ENCODE measurements at places on chromosomes 16 and 17. TPM values are rescaled to one million over a fixed set of nuclear protein-coding genes. Genes with fewer than 3 reads are reported as not detected.

- DNase-seq, result no peak
Measured at GRCh38 chr17:45077643-45078042, 16.5 kb downstream of the NMT1 start.

The ZNF18 gene
- 8.0 TPM for total RNA-seq

The PRDM7 gene
- total RNA-seq, result not detected

DNA sequence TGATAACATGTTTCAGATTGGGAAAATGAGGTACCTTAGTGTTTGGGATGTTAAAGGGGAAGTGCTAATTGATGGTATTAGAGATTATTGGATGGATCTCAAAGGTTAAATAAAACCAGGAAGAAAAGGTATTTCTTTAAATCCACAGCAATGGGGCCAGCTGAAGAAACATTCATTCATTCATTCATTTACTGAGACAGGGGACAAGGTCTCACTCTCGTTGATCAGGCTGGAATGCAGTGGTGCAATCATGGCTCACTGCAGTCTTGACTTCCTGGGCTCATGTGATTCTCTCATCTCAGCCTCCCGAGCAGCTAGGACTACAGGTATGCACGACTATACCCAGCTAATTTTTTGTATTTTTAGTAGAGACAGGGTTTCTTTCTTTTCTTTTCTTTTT is 19.8 kb downstream of the EARS2 start:
- no peak for DNase-seq

DNA sequence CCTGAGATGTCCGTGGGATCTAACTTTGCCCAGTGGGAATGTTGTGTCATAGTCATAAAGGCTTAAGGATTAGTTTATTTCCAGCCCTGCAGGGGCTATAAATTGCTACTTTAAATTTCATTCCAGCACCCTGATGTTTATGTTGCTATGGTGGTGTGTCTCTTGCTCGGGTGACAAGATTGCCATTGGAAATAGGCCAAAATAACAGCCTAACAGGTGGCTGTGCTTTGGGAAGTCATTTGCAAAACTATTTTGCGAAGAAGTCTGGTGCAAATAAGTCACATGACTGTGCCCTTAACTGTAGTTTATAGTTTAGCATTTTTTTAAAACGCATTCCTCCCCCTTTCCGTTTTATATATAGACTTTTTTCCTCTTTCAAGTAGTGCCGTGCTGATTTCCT is 23.1 kb downstream of the PITPNC1 start:
- no peak for DNase-seq

The NPIPB9 gene
- total RNA-seq, result 3.6 TPM

The DLX3 gene
- total RNA-seq, result not detected

DNA sequence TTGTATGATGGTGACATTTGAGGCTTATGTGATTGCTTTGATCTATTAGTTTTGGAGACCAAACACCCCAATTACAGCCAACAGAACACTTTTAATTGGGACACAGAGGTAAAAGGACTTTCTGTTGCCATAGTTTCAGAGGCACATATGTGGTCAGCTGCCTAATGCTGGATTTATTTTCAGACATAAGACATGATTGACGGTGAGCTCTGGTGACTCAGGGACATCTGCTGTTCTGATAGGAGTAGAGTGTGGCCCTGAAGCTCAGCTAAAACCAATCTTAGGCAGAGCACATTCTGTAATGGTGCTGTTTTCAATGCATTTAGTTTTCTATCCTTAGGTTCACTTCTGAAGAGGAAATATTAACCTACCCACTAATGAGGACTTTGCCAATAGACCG is 247.1 kb downstream of the UTP18 start:
- no peak for DNase-seq
